NCI-H2171 treated with DMSO at 0.1 percent for 48 hours (cell line): ENCODE measurements at places on chromosomes 2 and 18.
A peak's percentile ranks its signal among the peaks of the same experiment; 100 is the strongest.

- DNase-seq: no peak
These were observed 87.8 kb upstream of the SLC66A3 start for GRCh38 chr2:11067221-11068078.

GRCh38 chr2:238449241-238449640 lies 22.5 kb downstream of the ASB1 start:
- DNase-seq: no peak

GRCh38 chr2:101758001-101758400 lies 60.5 kb downstream of the MAP4K4 start:
- no peak for DNase-seq

DNA sequence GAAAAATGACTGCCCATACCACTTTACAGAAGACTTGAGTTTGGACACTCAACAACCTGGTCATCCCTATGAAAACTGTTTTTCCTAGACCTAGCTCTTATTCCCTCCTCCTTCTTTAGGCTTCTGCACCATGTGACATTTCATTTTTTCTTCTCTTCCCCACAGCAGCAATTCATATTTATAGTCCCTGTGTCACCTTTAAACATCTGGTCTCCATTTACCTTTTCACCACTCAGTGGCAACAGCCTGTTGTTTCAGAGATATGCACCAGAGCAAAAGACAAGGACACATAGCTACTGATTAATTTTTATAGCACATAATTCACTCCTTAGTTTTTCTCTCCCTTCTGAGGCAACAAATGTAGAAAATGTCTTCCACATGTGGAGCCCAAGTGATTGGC lies 118.7 kb downstream of the RIT2 start:
- DNase-seq: peak; percentile 23

DNA sequence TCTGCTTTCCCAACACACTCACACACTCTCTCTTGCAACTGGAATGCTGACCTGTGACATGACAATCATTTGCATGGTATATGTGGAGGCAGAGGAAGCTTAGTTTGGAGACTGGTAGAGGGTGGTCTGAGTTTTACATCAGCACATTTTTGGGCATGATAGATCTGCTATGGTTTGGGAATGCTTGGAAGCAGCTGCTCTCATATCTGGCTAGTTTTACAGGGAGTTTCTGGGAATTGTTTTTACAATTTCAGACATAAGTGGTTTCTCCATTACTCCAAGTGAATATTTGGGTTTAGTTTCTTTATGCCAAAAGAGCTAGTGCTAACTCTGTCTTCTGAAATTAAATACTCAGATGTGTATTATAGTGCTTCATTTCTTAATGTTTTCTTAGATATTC lies 977.6 kb downstream of the SUCLG1 start:
- DNase-seq: no peak

DNA sequence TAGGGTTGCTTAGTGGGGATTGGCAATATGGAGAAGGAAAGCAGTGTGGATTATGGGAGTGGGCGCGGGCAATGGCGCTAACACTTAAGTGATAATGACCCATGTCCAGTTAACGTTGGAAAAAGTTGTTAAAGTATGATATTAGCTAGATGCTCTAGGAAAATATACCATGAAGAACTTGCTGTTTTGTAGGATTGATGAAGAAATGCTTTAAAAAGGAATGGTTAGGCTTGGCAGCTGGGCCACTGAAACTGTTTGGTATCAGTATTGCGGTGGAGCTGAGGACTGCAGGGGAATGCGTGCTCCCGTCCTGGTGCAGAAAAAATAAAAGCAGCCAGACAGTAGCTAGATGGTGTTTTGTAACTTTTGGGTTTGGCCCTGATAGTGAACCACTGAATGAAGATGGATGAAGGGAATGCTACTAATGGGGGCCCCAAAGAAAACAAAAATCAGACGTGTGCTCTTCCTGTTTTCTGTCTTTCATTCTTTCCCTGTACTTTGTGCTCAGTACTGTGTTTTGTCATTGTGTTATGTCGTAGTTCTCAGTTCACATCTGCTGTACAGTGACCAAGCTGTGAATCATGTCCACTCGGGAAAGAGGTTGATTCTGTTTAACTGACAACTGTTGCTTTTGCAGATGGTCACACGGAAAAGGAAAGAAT lies 999 bp downstream of the INSIG2 start:
- no peak for DNase-seq

- DNase-seq: no peak
These were observed 3.0 kb downstream of the HPCAL1 start for GRCh38 chr2:10305715-10306114.

DNA sequence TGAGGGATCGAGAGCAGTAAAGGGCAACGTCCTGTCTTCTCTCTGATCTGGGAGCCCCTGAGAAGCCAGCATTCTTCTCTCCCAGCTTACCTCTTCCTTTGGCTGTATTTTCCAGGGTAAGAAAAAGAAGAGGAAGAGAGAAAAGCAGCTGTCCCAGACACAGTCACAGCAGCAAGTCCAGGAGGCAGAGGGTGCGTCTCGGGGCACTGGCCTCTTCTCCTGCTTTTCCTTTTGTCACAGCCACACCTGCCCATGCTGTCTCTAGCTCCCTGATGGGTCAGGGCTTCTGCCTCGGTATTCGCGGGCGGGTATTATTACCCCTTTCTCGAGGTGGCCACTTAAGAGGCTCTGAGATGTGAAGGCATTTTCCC lies 20.3 kb downstream of the TGOLN2 start:
- no peak for DNase-seq

DNA sequence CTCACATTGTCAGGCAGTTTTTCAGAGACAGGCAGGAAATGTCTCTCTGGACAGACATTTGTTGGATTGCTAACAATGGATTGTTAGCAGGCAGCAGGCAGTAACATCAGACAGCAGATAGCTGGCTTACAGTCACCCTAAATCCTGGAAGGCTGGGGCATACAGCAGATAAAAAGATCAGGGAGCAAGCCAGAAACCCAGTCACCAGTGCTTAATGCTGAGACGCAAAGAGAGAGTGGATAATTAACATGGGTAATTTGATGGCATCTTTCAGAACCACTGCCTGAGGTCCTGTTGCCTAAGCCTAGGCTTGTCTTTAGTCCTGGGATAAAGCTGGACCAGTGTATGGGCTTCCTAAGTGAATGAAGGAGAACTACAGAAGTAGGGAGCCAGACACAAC lies 22.4 kb downstream of the MC4R start:
- no peak for DNase-seq

DNA sequence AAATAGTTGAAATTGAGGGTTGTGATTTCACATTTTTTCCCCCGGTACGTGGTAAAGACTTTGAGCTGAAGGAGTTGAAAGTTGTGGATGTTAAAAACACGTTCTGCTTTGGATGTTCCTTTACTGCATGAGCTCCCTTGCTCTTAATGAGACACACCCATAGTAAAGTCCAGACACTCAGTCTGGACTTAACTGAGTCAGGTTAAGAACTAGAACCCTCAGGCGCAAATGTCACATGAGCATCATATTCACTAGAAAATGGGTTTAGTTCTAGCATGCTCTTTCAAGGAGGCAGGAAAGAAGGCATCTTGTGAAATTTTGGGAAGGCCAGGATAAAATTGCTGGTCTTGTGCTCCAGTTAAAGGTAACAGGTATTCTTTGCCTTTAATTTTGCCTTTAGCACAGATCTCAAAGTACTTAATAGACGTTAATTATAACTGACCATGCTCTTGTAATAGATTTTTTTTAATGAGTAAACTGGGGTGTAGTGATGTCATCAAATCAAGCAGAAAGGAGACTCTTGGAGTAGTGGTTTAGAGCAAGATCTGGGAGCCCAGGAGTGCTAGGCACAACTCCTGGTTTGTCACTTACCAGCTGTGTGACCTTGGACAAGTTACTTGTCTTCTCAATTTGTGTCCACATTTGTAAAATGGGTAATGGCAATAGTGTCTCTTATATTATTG lies 20.6 kb downstream of the ITGA6 start:
- no peak for DNase-seq

DNA sequence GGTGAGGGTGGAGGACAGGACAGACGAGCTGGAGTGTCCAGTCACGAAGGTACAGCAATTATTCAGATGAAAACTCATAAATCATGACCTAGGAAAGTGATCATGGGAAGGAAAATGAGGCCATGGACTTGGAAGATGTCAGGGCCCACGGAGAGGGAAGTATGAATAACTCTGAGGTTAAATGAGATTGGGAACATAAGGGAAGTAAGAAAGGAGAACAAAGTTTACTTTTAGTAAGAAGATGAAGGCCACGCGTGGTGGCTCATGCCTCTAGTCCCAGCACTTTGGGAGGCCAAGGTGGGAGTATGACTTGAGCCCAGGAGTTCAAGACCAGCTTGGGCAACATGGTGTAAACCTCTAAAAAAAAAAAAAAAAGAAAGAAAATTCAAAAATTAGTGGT lies 56.2 kb downstream of the AQP4 start:
- DNase-seq: no peak

DNA sequence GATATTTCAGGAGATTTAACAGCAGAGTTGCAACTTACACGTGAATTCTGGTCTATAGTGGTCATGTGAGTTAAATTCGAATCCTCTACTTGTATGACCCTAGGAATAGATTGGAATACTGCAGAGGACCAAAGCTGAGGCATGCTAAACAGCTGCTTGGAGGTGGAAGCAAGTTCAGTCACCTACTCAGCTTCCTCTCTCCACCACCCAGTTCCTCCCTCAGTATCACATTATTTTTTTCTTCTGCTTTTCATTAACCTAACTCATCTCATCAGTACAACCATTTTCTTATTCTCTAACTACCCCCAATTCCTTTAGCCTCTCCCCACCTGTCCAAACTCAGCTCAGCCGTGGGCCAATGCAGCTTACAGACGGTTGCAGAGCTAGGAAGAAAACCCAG lies 385.5 kb downstream of the SETBP1 start:
- DNase-seq: no peak

DNA sequence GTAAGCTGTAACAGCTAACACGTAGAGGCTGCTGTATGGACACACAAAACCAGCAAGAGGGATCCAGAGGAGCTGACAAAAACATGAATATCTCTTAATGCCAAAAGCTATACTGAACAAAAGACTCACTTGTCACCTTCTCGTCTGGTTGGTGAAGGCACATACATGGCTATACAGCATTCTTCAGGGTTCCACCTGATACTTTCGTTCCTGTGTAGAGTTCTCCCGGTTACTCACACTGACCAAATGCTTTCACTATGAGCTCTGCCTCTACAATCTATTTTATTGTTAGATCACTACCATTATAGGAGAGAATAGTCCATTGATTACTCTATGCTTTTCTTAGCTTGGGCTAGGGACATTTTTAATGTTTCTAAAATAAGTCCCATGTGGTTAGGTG lies 193.1 kb downstream of the HNMT start:
- no peak for DNase-seq

- DNase-seq: no peak
These were observed 35.0 kb upstream of the ADAM17 start for GRCh38 chr2:9590641-9591040.

- peak; percentile 31 for DNase-seq
These were observed 565.5 kb upstream of the CHAC2 start for GRCh38 chr2:53202063-53202462.

GRCh38 chr2:73642338-73643018 lies at the start of gene NAT8:
Gene NAT8, minus strand, starts transcription at chr2:73642422. Its CDS starts 794 bp downstream, at chr2:73641628.
- no peak for DNase-seq

- peak; percentile 25 for DNase-seq
These were observed 31.6 kb downstream of the EPB41L3 start for GRCh38 chr18:5512176-5512575.

DNA sequence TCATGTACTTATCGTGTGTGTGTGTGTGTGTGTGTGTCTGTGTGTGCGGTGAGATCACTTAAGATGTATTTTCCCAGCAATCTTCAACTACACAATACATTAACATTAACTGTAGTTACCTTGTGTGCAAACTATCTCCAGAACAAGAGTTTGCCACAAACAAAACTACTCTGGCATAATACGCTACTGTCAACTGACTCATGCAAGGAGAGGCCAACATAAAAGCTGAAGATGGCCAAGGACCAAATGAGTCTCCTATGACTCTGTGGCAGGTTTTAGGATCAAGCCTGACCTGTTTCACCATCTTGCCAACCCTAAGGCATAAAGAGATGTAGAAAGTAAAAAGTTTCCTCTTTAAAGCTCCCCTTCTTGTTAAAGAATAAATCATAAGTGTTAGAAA lies 20.1 kb downstream of the CYB5A start:
- DNase-seq: no peak

DNA sequence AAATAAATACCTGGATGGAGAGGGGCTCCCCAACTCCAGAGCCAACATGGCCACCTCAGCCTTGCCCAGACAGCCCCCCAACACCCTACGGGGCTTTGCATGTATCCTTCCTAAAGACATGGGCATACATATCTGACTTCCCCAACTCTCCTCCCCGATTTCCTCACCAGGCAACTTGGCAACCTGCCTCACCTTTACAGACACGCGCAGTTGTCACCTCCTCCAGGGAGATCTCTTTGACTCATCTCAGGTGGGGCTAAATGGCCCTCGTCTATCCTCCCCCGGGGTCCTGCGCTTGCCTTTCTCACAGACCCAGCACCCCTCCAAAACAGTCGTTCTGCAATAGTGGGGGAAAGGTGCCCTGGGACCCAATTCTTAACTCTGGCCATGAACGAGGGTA lies 10.6 kb upstream of the BIN1 start:
- DNase-seq: peak; percentile 81

DNA sequence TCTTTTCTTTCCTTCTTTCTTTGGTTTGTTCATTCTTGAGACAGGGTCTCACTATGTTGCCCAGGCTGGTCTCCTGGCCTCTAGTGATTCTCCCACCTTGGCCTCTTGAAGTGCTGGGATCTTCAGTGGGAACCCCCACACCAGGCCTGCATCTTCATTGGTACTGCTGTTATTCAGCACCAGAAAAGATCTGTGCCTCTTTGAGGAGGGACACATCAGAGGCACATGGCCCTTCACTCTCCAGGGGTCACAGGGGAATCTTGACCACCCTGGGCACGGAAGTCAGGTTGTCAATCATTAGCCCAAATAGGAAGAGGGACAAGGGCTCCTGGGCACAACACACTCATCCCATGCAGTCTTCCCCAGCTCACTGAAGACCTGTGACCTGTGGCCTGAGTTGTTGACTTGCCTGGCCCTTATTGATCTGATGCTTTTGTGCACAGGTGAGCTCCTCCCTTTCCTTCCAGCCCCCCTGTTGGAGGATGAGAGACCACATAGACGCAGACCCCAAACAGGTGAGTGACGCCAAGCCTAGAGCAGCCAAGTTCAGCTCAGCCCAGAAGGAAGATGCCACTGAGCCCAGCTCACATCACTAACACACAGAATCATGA lies 33.0 kb upstream of the ODC1 start:
- DNase-seq: no peak

DNA sequence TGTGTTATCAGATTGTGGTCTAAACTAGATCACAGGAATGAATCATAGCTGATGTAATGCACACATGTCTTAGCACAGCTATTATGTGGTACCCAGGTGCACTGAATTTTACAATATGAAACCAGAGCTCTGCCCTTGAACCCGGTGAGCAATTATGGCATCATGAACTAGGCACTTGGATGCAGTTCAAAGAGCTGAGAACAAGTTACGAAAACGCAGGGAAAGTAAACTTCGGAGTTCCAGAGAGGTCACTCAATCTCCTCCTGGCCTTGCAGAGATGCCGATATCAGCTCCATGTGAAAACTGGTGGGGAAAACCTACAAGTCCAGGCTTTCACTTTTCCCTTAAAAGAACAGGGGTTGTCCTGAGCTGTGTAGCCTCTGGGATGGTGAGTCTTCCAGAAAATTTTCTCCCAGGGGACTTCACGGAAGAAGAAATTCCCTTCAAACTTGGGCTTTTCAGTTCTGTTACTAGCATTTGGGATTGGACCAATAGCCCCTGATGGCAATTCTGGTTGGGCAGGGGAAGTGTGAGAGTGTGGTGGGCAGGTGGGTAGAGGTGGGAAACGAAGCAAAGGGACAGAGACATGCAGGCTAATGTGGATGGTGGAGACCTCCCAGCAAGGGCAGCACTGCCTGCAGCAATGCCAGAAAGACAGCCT lies 71.1 kb upstream of the SH3BP4 start:
- peak; percentile 5 for DNase-seq

- DNase-seq: no peak
These were observed 9.4 kb downstream of the GPD2 start for GRCh38 chr2:156445296-156446220.
